Cortex of kidney (tissue), 1 donor: ENCODE measurements at places on chromosomes 16 and 17.

- DNase-seq = no peak
Measured at GRCh38 chr17:3035256-3035967, 28.0 kb downstream of the OR1D5 start.

- DNase-seq = no peak
Measured at GRCh38 chr17:59753522-59754467, 46.3 kb downstream of the VMP1 start.

DNA sequence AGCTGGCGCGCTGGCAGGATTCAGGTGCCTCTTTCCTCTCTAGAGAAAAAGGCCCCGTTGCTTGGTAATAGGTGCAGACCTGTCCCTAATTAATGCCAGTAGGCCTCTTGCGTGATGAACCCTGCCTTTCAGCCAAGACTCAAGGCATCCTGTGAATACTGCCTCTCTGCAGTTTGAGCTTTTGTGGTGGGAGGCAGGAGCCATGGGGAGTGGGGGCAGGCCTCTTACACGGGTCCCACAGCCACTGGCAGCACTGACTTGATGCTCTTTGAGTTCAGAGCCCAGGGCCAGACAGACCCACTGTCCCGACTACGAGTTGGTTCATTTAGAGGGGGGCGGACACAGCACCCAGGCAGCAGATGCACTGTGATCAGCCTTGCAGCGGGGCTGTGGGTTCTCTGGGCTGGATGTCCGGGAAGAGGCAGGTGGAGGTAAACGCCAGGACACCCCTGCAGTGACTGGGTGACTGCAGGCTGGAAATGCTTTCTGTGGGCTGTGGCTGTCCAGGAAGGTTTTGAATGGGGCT, 237.0 kb downstream of the SEC14L1 start:
- no peak for DNase-seq

DNA sequence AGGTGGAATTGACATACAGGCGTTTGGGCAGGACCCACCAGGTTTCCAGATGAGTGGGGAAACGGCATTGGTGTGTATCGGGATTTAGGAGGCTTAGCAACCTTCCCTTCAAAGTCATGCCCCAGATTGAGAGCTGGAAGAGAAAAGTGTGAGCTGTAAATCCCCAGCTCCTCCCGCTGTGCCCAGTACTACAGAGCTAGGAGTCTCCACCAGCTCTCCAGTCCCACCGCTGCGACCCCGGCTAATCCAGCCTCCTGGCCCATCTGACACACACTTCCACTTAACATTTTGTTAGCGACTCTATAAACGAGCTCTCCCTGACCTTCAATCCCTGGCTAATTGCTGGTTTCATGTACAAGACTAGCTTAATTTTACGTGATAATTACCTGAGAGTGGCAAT, 29.9 kb upstream of the LHX1 start:
- no peak for DNase-seq

- DNase-seq = no peak
Measured at GRCh38 chr16:80804526-80805383, at the start of gene CDYL2. Gene CDYL2, minus strand, starts transcription at chr16:80804598. Its CDS starts 425 bp downstream, at chr16:80804173.

DNA sequence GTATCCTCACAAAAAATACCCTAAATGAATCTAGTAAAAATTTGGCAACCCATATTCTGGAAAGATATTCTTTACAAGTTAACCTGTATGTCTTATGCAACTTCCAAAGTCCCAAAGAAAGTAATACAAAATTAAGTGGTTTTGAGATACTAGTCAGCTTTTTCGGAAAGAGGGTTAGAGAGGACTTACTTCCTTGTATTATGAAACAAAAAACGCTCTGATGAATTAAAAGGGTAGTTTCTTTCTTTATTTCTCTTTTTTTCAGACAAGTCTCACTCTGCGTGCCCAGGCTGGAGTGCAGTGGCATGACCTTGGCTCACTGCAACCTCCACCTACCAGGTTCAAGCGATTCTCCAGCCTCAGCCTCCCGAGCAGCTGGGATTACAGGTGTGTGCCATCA, 51.6 kb downstream of the KANSL1 start:
- no peak for DNase-seq

- DNase-seq = no peak
Measured at GRCh38 chr16:12903407-12904328, 2.3 kb downstream of the SHISA9 start.

DNA sequence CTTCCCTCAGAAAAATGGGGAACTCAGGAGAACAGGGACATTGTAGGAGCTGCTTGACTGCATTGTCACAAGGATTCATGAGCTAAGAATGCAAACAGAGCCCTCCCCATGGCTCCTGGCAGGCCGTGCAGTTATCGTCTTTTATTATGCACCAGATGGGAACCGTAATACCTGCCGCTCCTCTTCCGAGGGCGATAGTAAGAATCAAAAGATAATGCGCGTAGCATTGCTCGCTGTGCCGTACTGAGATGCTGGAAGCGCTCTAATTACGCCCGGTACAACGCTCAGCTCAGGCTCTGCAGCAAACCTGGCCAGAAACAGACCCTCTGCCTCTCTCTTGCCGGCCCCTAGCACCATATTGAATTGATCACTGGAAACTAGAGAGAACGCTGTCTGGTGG, 87.1 kb upstream of the PLCG2 start:
- DNase-seq = no peak

DNA sequence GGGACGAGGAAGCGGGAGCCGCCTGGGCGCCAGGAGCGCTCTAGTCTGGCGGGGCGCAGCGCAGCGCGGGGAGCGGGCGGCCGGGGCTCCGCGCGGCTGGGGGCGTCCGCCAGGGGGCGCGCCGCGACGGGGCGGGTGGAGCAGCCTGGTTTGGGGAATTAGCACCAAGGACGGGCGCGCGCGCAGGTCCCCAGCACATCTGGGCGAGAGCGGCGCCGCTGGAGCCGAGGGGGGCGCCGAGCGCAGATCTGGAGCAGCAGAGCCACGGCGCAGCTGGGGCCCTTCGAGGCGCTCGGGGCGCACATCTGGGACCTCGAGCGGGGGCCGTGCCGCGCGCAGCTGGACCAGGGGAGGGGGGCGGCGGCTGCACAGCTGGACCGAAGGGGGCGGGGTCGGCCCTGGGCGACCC, at the start of gene NXPH3:
Gene NXPH3, plus strand, starts transcription at position 193 of the 409 bp plus-strand sequence. CDS start 349 bp downstream, outside the sequence.
- no peak for DNase-seq

GRCh38 chr16:21021316-21021715, 120.7 kb downstream of the LYRM1 start:
- no peak for DNase-seq

DNA sequence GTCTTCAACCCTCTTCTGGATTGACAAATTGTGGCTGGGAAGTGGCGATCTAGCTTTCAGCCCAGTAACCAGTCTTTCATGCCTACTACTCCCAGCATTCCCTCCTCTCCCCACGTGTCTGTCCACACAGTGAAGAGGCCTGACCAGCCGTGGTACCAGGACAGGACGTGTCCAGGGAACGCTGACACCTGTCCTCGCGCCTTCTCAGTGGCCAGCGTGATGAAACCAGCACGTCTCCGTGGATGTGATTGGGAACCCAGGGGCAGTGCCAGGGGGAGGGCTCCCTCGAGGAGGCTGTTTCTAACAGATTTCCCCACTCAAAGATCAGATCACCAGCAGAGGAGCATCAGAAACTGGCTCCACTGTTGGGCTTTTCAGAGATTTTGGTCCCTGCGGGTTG, 69.1 kb downstream of the RPA1 start:
- DNase-seq = no peak

- no peak for DNase-seq
Measured at GRCh38 chr16:85836706-85837582, 37.4 kb downstream of the COX4I1 start.
